Ecto neural progenitor cell (in vitro differentiated cells): ENCODE measurements at places on chromosomes 1 and 21.
A peak's percentile ranks its signal among the peaks of the same experiment; 100 is the strongest.

DNA sequence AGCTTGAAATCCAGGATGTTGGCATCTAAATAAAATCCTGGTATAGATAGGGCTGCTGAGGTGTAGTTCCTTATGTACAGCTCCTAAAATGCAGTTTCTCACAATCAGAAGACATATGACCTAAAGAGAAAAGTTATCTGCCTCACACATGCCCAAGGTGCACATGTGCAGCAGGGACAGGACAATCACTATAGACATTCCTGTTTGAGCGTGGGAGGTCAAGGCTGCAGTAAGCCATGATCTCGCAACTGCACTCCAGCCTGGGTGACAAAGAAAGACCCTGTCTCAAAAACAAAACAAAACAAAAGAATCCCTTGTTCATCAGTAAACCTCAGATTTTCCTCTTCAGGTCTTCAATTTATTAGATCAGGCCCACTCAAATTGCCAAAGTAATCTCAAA lies 66.1 kb downstream of the SPATA6 start:
- DNase-seq: no peak

- DNase-seq: no peak
These were observed 6.0 kb downstream of the ZCCHC17 start for GRCh38 chr1:31302709-31303441.

GRCh38 chr21:18023157-18023556 lies 204.0 kb upstream of the C21orf91 start:
- DNase-seq: peak; percentile 46

DNA sequence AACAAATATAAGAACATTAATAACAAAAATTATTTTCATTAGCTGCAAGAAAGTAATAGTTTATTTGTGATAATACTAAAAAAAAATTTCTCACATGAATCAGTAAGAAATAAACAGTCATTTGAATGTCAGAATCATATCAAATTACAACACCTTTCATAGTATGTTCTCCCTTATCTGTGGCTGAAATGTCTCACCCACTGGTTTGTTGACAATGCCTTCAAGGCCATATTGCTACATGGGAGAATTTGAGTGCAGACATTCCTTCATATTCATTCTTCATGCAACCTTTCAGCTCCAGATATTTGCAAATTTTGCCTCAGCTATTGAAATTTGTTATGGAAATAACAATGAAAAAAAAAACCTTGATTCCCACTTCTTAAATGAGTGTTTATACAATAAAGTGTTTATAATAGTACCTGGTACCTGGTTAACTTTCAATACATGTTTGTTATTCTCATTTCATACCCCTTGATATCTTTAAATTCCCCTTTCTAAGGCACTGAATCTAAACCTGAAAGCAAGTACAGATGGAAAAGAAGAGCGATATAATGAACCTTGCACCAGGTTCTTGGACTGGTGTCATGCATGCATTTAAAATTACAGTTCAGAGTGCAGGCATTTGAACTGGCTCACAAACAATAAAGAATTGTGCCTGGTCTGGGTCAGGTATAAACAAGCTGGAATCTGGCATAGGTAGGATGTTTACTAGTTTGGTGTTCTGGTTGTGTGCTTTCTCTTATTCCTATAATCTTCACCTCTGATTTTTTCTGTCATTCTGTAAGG lies 242.2 kb upstream of the ADGRL2 start:
- no peak for DNase-seq

- no peak for DNase-seq
These were observed 164.0 kb downstream of the ADSS2 start for GRCh38 chr1:244287726-244288125.

DNA sequence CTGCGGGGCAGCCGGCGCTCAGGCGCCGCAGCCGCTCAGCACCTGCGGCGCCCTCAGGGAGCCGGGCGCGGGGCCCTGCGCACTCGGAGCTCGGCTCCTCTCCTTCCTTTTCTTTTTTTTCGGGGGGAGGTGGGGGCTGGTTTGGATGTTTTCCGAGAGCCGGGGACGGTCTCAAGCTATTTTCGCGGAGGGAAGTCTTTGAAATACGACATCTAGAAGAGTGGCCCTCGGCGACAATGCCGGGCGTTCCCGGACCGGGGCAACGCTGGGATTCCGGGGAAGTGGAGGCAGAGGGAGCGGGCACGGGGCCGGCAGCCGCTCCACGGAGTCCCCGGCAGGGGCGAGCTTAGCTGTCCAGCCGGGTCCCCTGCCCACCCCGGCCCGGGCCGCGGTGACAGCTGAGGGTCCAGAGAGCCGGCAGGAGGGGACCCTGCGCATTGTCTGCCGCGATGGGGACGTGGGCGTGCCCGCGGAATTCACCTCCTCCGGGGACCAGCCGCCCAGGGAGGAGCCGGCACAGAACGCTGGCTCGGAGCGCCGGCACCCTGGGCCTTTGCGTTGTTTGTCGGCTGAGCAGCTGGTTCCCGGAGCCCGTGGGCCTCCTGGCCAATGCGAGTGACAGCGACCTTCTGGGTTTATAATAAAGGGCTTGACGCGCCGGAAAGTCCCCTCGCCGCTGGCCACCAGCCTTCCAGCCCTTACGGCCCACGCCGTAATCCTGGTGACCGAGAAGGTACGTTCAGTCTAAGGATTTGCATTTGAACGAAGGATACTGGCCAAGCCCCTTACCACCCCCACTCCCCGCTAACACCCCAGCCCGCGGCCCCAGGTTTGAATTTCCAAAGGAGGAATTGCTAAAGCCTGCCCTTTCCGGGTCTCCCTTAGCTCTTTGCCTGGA lies 582 bp downstream of the SLC37A1 start:
- peak; percentile 69 for DNase-seq

GRCh38 chr1:205923651-205924459 lies 19.4 kb downstream of the SLC26A9 start:
- DNase-seq: no peak

GRCh38 chr1:229993894-229994293 lies 73.1 kb upstream of the GALNT2 start:
- no peak for DNase-seq

- peak; percentile 75 for DNase-seq
These were observed 17.4 kb downstream of the TNFRSF1B start for GRCh38 chr1:12184008-12184681.

GRCh38 chr21:26007951-26008498 lies 162.5 kb downstream of the APP start:
- DNase-seq: no peak

DNA sequence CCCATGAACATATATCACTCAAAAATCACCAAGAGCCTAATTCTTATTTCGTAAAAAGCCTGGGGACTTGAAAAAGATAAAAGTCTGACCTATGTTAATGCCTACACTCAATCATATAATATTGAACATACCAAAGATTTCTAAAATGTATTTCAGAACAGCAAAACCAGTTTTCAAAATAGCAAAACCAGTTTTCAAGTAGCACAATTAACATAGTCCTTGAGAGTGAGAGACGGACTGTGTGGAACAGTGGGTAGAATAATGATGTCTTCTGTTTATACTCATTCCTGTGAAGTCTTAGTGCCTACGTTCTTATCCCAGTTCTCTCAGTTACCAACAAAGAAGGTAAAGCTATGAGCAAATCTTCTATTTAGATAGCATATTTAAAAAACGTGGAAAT lies 22.3 kb upstream of the RGS2 start:
- DNase-seq: no peak

DNA sequence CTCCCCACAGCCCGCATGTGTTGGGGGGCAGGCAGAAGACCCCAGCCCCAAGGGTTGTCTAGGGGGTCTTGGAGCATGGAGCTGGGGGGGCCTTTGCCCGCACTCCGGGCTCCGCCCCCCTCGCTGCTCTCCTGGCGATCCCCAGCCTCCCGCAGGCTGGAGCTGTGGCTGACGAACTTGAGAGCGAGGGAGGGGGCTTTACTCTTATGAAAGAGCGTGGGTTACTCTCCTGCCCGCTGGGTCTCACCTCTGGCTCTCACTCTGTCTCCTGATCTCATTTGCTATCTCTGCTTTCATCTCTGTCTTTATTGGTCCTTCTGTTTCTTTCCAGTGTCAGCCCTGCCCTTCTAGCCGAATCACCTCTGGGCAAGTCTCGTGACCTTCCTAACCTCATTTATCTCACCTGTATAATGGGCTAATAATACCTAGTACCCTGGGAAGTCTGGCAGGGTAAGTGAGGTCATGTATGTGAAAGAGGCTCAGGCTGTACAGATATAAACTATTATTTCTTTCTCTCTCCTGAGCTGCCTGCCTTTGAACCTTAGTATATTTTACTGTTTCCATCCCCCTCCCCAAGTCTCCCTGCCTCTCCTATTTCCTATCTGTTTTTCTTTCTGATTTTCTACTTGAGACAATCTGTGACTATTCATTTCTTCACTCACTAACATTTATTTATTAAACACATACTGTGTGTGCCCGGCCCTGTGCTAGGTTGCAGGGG lies 731 bp downstream of the EFNA4 start:
- no peak for DNase-seq

GRCh38 chr1:92923664-92924063 lies 37.6 kb downstream of the DIPK1A start:
- DNase-seq: no peak

DNA sequence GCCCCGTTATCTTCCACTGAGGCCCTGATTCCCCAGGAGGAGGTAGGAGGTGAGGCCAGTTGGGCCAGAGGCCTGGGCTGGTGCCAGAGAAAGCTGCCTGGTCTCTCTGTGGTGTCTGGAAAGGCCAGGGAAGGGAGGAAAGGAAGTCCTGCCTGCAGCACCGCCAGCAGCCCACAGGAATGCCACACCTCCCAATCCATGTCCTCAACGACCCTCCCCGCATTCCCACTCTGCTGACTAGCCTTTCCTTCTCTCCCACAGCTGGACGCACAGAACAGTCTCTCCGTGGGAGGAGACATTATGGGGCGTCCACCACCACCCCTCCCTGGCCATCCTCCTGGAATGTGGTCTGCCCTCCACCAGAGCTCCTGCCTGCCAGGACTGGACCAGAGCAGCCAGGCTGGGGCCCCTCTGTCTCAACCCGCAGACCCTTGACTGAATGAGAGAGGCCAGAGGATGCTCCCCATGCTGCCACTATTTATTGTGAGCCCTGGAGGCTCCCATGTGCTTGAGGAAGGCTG lies 18.0 kb downstream of the CSF1 start:
- no peak for DNase-seq

DNA sequence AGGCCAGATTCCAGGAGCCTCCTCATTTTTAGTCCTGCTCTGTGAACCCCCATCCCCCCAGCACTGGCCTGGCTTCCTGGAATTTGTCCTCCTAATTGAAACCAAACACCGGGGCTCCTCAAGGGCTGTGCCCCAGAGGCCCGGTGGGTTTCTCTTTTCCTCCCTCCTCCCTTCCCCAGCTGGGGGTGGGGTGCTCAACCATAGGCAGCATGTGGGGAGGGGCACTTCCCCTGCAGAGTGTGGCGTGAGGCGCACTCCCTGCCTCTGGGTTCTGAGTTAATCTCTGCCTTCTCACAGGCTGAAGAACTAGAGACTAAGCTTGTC lies 67.5 kb upstream of the ACOT11 start:
- no peak for DNase-seq

- DNase-seq: peak; percentile 72
These were observed 1.0 kb upstream of the PIGV start for GRCh38 chr1:26786437-26787380.

- no peak for DNase-seq
These were observed 230.3 kb downstream of the CHRM3 start for GRCh38 chr1:239616673-239617072.

- DNase-seq: no peak
These were observed 2.7 kb downstream of the PDE9A start for GRCh38 chr21:42655796-42656770.

- no peak for DNase-seq
These were observed 229.9 kb downstream of the SLC45A1 start for GRCh38 chr1:8547791-8548190.

- DNase-seq: no peak
These were observed 10.4 kb downstream of the LDLRAD1 start for GRCh38 chr1:54007613-54008012.

DNA sequence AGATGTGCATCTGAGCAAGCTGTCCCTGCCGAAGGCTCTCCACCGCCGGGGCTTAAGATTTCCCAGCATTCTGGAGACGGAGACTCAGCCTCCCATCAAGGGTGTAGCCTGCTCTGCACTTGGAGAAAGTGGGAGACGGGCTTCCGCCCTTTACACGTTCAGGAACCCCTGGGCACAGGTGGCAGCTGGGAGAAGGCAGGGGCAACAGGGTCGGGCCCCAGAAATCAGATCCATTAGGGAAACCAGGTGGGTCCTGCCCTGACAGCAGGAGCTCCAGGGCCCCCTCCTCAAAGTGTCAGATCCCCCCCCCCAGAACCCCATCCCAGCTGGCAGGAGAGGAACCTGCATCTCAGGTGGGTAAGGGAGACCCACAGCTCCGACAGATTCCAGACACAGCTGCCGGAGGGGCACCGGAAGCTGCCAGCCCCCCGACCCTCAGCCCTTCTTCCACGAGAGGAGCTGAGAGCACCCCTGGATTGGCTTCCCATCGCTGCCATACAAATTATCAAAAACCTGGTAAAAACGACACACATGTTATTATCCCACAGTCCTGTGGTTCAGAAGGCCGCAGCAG lies 236.6 kb downstream of the NPHP4 start:
- DNase-seq: no peak

DNA sequence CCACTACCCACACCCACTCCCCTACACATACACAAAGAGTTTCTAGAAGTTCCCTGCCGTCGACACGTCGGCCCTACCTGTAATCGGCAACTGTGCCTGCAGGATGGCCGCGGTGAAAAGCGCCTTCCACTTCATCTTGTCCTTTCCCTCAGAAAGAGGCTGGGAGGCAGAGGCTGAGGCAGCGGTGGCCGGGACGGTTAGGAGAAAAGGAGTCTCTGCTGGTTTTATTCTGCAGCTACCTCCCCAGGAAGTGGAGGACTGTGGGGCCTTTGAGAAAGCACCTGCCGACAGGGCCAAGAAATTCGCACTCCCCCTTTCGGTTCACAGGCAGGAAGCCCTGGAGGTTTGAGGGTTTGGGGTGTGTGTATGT lies at the start of gene CD247:
TSS of gene CD247 (minus strand) at position 199 of the 370 bp plus-strand sequence. CDS start at position 135, 64 bp downstream.
- no peak for DNase-seq

GRCh38 chr1:117698398-117699160 lies 92.7 kb downstream of the TENT5C start:
- no peak for DNase-seq

- no peak for DNase-seq
These were observed 225.2 kb downstream of the KCNH1 start for GRCh38 chr1:210908791-210909190.

DNA sequence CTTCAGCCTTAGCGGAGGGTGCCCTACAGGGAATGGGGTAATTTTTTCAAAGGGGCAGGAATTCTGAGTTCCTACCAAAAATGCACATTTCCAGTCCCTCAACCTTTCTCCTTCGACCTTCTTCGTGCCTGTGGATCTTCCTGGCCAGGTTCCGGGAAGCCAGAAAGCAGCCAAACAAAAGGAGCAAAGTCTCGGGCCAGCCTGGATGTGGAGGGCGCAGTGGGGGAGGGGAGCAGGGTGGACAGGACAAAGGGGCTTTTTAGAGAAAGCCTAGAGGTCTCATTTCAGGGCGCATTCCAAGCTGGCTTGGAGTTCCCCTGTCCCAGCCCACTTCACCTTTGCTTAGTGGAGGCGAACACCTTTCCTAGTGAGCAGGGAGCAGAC lies 2.9 kb upstream of the INAVA start:
- DNase-seq: peak; percentile 86

- no peak for DNase-seq
These were observed 311.5 kb downstream of the DUSP10 start for GRCh38 chr1:221430152-221430960.
